Left renal cortex interstitium (tissue), 4 donors: ENCODE measurements at places on chromosomes 6 and 20. TPM values are rescaled to one million over a fixed set of nuclear protein-coding genes. Genes with fewer than 3 reads are reported as not detected.

- DNase-seq = no peak
These were observed 17.7 kb upstream of the TMEM30A start for GRCh38 chr6:75302280-75302679.

GPR6 gene
- polyA plus RNA-seq = not detected

GRCh38 chr6:125232466-125232865, 69.3 kb downstream of the HDDC2 start:
- no peak for DNase-seq

DNA sequence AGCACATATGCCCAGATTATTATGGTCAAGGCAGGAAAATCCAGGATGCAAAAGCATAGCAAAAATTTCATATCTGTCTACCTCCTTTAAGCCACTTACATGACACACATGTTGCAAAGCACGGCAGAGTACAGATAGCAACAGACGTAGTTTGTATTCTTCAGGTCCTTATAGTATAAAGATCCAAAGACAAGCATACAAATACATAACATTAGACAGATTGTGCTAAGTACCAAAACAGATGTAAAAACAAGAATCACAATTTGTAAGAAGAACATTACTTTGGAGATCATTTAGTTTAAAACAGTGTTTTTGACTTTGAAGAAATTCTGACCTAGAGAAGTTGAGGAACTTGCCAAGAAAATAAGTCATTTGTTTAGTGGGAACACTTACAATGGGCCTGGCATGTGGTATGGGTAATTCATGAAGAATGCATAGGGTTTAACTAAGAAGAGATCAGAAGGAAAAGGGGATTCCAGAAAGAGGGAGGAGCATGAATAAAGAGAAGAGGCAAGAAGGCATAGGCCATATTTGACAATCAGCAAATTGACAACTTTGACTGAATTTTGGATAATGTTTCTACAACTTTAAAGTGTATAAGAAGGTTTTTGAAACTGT, 30.6 kb upstream of the LMBRD1 start:
- no peak for DNase-seq

DNA sequence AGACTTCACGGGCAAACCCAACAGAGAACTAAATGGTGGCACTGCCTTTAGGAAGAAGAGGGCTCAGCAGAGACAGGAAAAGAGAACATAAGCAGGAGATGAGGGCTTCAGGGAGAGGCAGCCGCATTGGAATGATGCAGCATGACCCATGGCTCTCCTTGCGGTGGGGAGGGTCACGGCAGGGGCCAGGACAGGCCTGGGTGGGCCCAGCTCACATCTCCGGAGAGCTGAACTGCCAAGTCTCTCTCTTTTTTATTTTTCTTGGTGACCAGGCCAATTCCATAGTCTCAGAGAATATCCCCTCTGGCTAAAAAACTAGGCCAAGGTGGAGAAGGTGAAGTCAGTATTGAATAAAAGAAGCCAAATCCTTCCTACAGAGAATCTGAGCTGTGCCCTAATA, 77.5 kb upstream of the TRAF3IP2 start:
- no peak for DNase-seq

SNX3 gene
- polyA plus RNA-seq = 206 TPM

DNA sequence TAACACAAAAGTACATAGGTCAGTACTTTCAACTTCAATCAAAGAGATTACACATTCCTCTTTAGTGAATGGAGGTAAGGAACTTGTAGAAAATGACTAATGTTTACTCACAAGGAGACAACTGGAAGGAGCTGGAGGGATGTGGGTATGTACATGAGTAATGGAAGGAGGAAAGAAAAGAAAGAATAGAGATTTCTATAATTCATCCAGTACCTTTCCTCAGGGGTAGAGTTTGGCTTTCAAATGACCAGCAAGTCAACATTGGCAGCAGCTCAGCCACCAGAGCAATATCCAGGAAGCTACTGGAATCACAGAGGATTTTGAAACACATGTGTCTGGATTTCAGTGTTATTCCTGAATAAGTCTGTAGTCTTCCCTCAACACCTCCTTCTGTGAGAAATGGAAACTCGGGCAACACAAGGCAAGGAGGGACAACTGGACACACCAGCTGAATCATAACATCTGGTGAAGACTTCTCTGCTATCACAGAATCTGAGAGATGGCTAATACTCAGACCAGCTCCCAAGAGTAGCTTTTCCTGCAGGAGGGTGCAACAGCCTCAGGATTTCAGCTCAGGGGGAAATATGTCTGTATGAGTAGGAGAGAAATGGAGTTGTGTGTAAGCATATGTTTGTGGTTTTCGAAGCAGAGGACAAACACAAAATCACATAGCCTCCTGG, 98.8 kb downstream of the HAO1 start:
- DNase-seq = no peak

DNA sequence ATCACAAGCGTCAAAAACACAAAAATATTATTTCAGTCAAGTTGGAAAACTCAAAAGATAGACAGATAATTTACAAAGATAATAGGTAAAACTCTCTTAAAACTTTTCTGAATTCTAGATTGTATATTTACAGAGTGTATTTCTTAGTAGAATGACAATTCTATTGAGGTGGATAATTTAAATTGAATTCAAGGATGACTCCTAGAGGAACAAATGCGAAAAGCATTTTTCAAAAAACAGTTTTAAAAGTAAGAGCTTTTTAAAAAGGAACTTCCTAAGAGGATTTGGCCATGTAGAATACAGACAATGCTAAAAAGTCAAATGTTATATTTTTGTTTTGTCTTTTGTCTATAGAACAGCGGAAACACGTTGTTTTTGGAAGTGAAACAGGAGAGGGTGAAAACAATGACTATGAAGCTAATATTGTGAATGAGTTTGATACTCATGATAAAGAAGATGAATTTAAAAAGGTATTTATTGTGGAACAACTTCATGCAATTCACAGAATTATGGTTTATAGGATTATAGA, 90.1 kb downstream of the DNAH8 start:
- DNase-seq = no peak

GRCh38 chr6:170031684-170032121, 259.2 kb downstream of the DLL1 start:
- DNase-seq = no peak

CDH4 gene
- 7.1 TPM for polyA plus RNA-seq

DNA sequence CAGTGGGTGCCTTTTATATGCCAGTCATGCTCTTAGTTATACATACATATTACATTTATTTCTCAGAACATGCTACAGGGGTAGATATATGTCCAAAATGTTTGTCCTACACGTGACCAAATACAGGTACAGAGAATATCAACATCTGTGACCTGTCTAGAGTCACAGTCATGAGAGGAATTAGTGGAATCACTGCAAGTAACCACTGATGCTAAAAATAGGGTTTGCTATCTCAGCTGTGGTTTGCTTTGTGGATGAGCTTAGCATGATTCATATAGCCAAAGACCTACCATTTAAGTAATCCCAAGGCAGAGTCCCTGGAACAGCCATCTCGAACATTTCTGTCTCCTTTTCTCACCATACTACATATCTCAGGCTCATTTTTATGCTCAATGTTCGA, 32.3 kb downstream of the GSTA3 start:
- DNase-seq = no peak

- DNase-seq = no peak
These were observed 43.9 kb downstream of the DEFB114 start for GRCh38 chr6:49919935-49920644.

IPCEF1 gene
- polyA plus RNA-seq = 8.4 TPM

GRCh38 chr6:135173242-135173988, 7.7 kb upstream of the MYB start:
- no peak for DNase-seq

TSPO2 gene
- 0.57 TPM for polyA plus RNA-seq

- no peak for DNase-seq
These were observed 8.5 kb downstream of the ARFGEF2 start for GRCh38 chr20:48930035-48930434.

GRCh38 chr6:70709826-70710225, 42.1 kb downstream of the SMAP1 start:
- DNase-seq = no peak

DNA sequence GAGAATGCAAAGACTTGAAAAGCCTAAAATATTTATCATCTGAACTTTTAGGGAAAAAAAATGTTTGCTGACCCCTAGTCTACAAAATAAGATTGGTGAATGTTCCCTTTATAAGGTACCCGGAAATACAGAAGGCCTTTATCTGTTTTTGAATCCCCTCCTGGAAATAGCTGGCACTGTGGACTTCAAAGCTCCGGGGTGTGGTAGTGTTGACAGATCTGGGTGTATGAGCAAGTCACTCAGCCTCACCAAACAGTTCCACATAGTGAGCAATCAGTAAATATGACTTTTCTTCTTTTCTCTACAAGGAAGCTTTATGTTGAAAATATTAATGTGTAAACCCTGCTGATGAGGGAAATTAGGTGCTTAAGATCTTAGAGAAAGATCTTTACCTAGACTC, 29.2 kb upstream of the HTR1B start:
- DNase-seq = no peak

GRCh38 chr6:104483225-104483834, 376.4 kb downstream of the HACE1 start:
- DNase-seq = no peak
